ENCODE measurements at places on chromosomes 6 and 20.

DNA sequence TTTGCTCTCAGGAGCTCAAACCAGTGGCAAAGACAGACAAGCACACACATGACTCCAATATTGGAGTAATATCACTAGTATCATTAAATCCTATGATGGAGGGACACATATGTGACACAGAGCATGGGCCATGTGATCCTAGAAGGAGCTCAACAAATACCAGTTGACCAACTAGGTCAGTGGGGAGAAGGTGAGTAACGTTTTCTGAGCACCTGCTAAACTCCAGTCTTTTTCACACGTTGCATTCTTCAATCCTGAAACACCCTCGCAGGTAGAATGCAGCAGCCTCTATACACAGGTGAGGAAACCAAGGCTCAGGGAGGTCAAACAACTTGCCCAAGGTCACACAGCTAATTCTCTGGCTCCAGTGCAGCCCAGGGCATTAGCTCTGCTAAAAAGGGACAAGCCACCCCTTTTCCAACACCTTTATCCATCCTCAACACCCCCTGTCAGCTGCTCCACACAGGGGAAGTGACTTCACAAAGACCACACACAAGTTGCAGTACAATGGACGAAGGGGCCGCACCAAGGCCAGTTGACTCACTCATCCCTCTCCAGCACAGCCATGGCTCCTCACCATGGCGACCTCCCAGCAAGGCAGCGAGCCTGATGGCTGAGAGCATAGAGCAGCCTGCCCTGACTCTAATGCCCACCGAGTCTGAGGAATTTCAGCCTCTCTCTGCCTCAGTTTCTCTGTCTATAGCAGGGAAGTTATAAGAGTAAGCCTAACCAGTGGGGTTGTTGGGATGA, 4.4 kb downstream of the CAPN11 start:
- no peak for DNase-seq

DNA sequence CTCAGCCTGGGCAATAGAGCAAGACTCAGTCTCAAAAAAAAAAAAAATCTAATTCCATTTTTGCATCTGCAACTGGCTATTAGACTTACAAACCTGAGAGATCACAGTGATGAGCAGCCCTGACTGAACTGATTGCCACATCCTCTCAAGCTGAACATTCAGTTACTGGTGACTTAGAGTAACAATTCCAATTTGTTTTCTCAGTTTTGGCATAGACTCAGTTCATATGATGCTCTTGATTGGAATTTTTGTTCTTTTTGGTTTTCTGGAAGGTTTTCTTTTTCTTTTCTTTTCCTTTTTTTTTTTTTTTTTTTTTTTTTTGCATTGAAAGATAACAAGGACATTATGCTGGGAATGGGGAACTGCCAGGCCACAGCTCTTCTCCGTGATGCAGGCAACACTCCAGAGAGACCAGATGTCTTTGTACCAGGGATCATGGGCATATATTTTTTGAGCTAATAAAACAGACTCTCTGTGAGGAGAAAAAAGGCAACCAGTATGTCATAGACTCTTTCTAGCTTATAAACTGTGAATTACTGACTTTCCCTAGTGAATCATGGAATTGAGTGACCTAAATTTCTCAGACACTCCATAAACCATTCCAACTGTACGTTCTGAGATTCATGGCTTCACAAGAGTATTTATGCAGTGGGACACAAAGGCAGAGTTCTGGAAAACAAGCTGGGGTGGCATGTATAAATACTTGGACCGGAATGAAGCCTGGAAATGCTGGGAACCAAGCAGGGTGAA, 86.0 kb upstream of the SLC2A12 start:
- no peak for DNase-seq

DNA sequence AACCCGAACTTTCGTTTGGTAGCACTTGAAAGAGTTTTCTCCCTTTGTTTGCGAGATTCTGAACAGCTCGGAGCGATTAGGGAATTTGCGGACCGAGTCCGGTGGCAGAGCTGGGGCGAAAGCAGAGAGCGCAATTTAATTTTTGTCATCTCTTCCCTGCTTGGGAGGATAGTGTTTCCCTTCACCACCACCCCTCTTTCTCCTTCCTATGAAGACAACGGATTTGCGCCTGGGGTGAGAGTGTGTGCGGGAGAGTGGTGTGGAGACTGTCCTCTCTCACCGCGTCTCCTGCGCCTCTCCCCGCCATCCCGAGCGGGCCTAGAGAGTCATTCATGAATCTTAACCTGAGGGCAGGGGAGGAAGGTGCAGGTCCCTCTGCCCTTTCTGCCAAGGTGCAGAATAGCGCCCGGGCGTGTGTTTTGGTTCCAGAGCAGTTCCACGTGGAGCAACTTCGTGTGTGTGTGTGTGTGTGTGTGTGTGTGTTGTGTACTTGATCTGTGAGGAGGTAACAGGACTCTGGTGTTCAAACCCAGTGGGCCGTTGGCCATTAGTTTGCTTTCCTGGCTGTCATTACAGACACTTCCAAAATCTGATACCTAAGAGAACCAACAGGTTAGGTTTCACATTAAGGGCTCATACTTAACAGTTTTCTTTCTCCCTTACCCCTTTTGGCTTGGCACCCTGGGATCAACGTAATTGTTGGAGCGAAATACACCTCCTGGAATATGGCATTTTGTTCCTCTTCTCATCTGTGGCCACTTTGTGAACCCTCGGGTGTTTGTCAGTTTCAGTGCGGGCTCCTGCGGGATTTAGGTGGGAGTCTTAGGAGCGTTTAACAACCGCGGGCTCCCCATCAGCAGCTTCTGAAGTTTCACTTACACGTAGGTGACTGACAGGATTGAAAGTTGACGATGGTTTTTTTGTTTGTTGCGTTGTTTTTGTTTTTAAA, 1.8 kb downstream of the EYA4 start:
- no peak for DNase-seq

DNA sequence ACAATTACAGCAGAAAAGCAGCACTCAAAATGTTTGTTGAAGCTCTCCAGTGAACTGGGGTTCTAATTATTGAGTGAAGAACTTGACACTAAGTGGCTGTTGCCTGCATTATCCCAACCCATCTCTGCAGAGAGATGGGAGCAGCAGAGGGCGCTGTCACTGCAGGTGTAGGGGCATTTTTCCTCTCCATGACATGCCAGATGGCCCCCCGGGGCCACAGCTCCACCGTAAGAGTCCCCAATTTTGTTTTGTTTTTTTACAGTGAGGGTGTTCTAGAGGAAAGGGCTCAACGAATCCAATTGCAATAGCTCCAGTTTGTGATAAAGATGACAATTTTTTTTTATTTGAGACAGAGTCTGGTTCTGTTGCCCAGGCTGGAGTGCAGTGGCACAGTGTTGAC, 1.9 kb upstream of the FUCA2 start:
- peak; percentile 64 for DNase-seq

All from small intestine (tissue), 16 donors.